ENCODE measurements at places on chromosomes 1 and 21.
A peak's percentile ranks its signal among the peaks of the same experiment; 100 is the strongest.

DNA sequence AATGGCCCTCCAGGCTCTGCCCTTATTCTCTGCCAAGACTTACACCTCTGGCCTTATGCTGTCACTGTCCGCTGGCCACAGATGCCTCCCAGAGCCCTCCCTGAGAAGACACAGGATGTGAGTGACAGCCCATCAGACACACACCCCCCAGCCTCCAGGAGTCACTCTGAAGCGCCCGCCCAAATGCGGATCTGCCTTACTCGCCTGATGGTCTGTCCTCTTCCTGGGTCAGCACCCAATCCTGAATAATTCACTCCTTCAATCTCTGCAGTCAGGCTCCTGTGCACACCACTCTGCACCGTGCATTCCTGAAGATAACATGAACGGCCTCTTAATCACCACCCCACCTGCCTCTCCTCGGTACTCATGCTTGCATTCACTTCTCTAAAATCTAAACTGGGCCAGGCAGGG, 14.7 kb downstream of the CLSTN1 start:
- DNase-seq = no peak

GRCh38 chr1:115114308-115114707, 25.0 kb upstream of the TSPAN2 start:
- no peak for DNase-seq

GRCh38 chr1:12100071-12100470, 37.0 kb downstream of the TNFRSF8 start:
- no peak for DNase-seq

DNA sequence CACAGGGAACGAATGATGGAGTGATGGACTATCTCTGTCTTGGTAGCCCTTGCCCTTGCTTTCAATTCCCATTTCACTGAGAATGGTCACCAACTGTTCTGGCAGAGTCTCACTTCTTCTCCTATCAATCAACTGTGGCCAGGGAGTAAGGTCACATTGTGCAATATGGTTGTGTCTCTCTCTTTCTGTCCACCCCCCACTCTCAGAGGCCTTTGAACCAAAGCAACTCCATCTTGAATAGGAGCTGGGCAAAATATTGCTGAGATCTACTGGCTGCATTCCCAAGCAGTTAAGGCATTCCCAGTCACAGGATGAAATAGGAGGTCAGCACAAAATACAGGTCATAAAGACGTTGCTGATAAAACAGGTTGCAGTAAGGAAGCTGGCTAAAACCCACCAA, 36.7 kb downstream of the NTMT2 start:
- DNase-seq = no peak

- no peak for DNase-seq
Measured at GRCh38 chr1:36557041-36558000, 74.6 kb upstream of the CSF3R start.

DNA sequence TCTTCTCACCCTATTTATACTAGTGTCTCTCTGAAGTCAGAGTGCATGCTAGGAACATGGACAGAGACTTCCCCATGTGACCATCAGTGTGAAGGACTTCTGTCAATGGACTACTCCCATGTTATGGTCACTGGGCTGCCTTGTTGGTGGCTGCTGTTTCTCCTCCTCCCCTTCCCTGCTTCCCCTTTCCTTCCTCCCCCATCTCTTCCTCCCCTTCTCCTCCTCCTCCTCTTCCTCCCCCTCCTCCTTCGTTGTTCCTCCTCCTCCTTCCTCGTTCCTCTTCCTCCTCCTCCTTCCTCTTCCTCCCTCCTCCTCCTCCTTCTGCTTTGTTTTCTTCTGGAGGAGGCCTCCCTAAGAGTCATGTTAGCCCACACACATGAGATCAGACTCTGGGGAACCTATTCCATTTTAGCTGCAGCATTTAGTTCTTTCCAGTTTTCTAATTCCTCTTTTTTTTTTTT, 35.8 kb downstream of the IER5 start:
- DNase-seq = no peak

- no peak for DNase-seq
Measured at GRCh38 chr1:30522031-30523004, 201.1 kb downstream of the MATN1 start.

- DNase-seq = no peak
Measured at GRCh38 chr1:30400507-30400906, 322.9 kb downstream of the MATN1 start.

DNA sequence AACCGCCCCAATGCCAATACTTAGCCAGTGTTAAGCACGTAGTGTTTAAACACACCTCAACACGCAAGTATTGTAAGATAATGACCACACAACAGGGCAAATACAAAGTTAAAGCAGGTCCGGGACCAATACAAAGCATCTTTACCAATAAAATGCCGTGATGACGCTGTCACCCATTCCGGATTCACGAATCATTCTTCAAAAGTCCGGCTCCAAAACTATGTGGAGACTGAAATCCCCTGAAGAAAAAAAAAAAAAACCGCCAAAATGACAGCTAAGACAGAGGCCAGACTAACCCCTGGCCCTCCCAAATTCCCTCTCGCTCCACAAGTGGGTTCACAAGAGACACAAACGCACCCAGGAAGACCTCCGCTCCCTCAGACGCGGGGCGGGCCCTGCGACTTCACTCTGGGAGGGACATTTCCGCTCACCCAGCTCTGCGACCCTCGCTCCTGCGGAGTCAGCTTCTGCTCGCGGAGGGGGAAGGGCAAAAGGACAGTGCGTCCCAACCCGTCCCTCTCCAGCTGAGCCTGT, 625 bp upstream of the DARS2 start:
- DNase-seq = no peak

DNA sequence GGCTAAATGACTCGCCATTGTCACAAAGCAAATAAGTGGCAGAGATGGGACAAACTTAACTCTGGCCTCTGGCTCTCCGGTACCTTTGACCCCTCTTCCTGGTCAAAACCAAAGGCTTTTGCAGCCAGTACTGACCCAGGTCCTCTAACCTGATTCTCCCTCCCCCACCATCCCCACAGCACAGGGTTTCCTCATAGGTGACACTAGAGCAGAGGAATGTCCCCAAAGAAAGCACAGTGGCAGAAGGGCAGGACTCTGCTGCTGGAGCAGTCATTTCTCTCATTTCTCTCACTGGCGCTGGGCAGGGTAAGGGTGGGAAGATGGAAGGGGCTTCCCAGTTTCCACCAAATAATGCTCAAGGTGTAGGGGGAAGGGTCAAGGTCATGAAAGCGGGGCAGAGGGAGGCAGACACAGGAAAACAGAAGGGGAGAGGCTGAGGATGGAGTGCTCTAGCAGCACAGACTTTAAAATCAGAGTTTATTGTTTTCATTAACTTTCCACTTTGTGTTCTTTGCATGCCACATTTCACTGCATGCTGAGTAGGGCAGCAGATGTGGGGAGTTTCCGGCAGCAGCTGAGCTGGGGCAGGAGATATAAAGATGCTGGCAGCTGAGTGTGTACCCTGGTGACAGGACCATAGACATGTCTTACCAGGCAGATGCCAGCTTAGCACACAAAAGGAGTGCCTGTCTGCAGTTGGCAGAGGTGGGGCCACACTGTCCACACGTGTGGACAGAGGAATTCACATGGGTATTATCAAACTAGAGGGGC, 80.5 kb downstream of the FAM78B start:
- no peak for DNase-seq

- peak; percentile 67 for DNase-seq
Measured at GRCh38 chr1:228464487-228464983, 22.6 kb upstream of the RNF187 start.

GRCh38 chr1:54833121-54833520, 32.0 kb upstream of the TTC22 start:
- DNase-seq = no peak

GRCh38 chr21:17931080-17931479, 111.9 kb upstream of the C21orf91 start:
- DNase-seq = no peak

GRCh38 chr1:7264101-7264500, 478.8 kb downstream of the CAMTA1 start:
- no peak for DNase-seq

DNA sequence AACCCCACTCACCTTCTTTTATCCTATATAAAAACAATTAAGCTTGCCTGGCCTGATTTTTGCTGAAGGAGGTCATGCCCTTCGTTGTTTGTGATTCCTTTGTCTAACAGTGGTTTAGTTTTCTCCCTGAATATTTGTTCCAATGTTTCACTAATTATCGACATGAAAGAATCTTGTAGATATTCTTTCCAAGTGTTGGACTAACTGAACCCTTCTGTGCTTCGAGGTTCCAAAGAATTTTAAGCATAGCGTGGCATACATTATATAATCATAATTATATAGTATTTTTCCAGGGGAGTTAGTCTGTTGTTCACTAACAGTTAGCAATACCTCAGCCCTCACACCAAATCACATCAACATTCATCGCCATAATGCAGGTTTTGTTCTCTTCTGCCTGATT, 418.9 kb upstream of the ADGRL2 start:
- no peak for DNase-seq

- no peak for DNase-seq
Measured at GRCh38 chr1:244615301-244615700, 37.6 kb upstream of the DESI2 start.

DNA sequence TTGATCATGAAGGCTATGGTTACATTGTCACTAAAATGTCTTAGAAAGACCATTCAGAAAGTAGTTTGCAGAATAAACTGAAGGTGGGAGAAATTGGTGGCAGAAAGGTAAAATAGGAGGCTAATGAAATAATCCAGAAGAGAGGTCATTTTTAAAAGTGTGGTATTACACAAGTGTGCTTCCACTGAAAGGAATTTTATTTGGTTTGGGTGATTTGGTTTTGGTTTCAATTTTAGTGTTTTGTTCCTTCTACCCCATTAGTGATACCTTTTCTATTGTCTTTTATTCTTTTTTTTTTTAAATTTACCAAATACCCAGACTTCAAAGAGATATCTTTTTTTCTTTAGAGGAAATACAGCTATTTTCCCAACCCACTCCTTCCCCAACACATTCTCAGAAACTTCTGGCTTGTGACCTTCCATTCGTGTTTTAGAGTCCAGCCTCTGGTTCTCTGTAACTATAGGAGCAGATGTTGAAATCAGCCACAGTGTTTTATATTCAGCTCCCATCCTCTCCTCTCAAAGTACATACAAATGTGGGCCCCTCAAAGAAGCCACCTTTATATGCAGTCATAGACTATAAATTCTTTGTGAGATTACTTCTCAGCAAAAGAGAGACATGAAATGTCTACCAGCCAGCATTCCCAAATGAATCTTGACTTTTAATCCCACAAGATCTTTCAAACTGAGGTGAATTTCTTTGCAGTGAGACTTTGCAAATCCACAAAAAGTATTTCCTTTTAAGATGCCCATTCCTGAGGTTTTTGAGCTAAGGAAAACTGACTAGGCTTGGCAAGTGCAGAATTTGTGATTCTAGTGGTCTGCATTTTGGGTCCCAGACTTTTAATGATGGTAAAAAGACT, 42.0 kb upstream of the PALMD start:
- no peak for DNase-seq

DNA sequence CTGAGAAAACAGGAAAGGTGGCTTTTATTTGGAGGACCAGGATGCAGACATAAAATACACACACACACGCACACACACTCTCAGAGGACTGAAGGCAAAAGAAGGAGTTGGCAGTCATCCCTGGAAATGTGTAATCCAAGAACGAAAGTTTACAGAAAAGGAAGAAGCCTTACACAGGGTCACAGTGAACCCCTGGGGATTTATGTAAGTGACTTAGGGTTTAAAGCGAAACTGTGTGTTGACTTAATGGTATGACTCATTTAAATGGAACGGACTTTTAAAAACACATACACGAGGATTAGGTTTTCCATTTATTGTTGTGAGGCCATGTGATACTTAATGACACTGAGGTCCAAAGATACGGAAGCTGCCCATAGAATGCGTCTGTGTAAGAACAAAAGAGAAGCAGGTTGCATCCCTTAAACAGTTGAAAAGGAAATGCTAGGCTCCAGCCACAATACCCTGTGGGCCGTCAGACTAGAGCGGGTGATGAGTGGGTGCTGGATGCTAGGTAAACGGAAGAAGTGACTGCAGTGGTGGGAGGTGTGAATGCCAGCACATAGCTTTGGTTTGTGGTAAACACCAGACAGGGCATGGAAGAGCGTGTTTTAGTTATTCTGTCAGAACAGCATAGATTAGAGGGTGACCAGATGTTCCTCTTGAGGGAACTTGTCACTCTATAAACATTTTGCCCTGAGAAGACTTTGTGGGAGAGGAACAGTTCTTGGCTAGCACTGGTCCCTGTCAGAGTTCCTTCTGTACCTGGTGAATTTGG, 21.6 kb upstream of the BCL10 start:
- peak; percentile 42 for DNase-seq

- DNase-seq = no peak
Measured at GRCh38 chr1:47405697-47406096, 10.4 kb upstream of the FOXE3 start.

- DNase-seq = no peak
Measured at GRCh38 chr1:19496527-19496874, 11.2 kb upstream of the CAPZB start.

GRCh38 chr21:45430521-45431501, 25.8 kb downstream of the COL18A1 start:
- no peak for DNase-seq

DNA sequence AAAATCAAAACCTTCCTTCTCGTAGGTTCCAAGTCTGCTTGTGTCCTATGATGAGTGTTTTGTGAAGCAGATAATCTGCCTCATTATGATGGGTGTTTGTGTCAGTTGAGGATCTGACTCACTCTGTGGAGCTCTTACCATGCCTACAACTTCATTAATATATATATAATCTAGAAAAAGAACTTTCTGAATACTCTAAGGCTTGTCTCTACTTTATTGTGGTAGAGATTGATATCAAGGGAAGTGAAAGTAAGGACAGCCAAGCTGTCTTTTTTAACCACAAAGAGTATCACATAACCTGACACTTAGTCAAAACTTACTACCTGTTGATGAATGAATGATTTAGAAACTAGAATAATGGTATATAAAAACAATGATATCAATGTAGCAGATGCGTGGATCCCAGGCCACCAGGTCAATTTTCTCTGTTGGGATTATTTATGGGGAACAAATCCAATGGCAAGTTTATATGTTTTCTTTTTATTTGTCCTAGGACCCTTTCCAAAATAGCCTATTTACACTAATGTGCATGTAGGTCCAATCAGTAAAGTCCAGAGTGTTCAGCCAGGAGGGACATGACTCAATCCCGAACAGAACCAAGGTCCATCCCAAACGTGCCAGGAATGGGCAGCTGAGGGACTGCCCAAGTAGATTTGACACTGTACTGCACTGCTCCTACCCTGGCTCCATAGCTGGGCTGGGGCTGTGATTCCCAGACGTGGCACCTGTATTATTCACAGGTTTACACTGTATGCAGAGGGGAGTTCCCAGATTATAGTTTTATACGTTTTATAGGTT, 182.3 kb upstream of the GREM2 start:
- DNase-seq = no peak

All from stimulated activated CD8-positive, alpha-beta memory T cell treated with anti-CD3 and anti-CD28 coated beads, Interleukin-4, amount 100 ng/mL, for 4 hours (primary cell).